ENCODE measurements at places on chromosomes 11 and 22.

GRCh38 chr11:128717516-128717915 is 23.6 kb downstream of the FLI1 start:
- DNase-seq, result no peak

GRCh38 chr22:50475652-50476002 is 792 bp upstream of the SBF1 start:
- DNase-seq, result no peak

DNA sequence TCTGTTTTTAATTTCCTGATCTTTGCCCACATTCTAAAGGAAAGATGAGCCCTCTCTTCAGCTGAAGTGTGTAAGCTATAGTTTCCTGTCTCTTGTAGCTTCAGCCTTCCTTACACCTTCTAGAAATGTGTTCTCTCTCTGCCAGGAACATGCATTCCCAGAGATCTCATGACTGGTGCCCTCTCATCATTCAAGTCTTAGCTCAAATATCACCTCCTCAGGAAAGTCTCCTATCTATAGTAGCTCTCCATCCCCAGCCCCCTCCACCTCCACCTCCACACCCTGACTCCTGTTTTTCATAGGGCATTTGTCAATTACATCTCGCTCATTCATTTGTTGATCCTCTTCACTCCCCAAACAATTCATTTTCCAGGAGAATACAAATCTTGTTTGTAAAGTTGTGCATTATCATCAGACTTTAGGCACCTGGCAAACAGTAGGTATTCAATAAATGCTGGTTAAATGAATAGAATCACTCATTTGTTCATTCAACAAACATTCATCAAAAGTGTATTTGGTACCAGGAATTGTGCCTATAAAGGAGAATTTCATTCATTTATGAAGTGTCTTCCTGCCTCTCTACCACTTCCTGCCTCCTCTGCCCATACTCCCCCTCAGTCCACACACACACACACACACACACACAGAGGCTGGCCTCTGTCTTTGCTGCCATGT is 160.3 kb downstream of the BBOX1 start:
- DNase-seq, result no peak

- no peak for DNase-seq
Measured at GRCh38 chr11:47778878-47779483, 11.8 kb upstream of the FNBP4 start.

DNA sequence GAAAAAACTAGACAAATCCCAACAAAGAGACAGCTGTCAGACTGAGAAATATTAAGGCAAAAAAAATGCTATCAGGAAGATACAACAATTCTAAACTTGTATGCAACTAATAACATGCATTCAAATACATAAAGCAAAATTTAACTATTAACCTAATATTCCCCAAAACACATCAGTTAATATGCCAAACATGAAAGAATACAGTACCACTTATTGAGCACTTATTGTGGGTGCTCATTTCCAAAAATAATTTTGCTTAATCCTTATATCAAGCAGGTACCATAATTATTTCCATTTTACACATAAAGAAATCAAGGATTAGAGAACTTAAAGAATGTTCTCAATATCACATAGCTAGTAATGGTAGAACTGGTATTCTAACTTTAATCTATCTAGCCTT is 67.7 kb upstream of the HMGXB4 start:
- no peak for DNase-seq

GRCh38 chr11:72721689-72722049 is 30.5 kb downstream of the ARAP1 start:
- DNase-seq, result peak; percentile 32

DNA sequence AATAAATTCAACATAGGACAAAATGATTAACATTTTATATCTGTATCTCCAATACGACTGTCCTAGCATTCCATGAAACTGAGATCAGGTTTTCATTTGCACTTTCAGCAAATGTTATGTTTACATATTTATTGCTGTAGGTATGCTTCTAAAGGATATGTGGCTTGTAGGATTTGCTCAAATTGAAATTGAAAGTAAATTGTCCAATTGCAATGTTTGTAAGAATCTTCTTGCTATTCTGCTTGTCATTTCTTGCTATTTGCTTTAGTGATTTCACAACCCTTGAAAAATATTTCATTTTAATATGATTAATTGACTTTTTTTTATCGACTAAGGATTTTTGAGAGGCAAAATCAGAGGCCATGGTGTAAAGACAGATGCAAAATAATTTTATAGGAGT is 904.2 kb upstream of the RAG2 start:
- no peak for DNase-seq

DNA sequence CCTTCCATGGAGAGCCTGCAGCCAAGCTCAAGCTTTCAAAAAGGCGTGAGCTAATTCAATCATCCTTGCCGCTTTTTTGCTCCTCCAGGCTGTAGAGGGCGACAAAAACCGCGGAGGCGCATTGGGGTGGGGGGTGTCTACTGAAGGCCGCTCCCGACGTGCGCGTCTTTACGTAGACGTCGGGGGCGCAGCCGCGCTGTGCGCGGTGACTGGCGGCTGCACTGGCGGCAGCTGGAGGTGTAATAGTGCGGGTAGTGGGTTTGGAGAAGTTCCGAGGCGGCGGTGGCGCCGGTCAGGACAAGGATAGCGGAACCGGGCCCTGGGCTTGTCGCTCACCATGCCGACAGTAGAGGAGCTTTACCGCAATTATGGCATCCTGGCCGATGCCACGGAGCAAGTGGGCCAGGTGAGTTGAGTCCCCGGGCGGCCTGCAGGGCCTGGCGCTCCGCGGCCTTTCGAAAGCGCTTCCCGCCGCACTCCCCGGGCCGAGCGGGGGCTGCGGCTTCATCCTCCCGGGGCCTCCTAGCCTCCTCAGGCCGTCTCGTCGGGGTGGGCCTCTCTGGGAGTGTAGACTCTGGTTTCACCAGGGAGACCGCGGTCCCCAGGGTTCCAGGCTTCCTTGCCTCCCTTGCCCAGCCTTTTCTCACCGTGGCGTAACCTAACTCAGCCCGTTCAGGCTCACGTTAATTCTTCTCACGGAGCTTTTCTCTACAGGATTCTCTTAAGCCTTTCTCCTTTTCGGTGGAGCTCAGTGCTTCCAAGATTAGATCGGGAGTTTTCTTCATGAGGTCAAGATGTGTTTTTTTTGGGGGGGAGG is at the start of gene API5:
Gene API5, plus strand, starts transcription at position 206 of the 817 bp plus-strand sequence. Its CDS starts 132 bp downstream, at position 338.
- peak; percentile 95 for DNase-seq

DNA sequence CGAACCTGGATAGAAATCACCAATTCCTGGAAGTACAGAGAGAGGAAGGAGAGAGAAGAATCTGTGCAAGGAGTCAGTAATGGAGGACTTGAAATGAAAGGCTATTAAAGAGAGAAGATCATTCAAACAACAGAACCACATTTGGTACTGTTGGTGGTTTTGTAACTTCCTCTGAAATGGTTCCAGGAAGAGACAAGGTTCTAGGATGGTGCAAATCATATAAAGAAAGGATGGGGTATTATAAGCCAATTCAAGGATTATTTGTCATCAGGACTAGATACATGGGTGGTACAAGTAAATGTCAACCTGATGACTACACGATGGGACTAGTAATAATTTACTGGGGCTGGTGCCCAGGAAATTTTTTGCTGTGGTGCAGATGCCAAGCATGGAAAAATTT is 28.9 kb upstream of the TMA7B start:
- DNase-seq, result no peak

GRCh38 chr11:1404461-1405185 is 14.9 kb downstream of the BRSK2 start:
- no peak for DNase-seq

DNA sequence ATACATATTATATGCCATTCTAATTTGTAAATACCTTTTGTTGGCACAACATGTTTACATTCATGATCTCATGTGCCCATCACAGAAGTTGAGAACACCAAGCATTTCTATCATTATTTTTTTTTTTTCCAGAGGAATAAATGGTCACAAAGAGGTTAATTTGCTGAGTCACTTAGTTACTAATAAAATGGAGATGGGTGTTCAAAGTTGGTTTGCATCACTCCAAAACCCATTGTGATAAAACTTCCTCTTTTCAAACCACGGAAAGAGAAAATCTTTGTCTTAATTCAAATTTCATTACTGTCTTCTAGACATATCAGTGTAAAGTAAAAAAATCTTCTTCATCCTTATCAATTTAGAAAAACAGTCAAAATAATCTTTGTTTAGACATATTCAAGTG is 636.8 kb upstream of the CCDC179 start:
- no peak for DNase-seq

DNA sequence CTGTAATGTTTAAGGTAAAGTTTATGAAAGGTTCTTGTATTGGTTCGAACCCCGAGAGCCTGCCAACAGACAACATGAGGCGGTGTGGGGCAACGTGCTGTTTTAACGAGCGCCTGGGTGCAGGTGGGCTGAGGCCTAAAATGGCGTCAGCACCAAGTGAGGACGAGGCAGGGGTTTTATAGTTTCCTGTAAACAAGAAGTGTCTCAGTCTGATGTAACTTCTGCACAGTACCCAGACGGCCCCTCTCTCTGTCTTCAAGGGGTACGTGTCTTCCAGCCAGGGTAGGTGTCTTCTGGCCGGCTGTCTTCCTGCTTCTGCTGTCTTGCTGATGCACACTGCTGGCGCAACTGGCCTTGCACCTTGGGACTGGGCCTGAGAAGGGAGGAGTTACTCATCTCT is 2.7 kb downstream of the PPFIBP2 start:
- no peak for DNase-seq

DNA sequence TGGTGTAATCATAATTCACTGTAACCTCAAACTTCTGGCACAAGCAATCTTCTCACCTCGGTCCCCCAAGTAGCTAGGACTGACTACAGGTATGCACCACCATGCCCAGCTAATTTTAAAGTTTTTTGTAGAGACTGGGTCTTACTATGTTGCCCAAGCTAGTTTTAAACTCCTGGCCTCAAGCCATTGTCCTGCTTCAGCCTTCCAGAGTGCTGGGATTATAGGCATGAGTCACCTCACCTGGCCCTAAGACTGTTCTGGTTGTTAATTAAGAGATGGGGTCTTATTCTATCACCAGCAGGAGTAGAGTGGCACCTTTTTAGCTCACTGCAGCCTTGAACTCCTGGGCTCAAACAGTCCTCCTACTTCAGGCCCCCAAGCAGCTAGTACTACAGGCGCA is 52.0 kb upstream of the DEPDC7 start:
- DNase-seq, result no peak

DNA sequence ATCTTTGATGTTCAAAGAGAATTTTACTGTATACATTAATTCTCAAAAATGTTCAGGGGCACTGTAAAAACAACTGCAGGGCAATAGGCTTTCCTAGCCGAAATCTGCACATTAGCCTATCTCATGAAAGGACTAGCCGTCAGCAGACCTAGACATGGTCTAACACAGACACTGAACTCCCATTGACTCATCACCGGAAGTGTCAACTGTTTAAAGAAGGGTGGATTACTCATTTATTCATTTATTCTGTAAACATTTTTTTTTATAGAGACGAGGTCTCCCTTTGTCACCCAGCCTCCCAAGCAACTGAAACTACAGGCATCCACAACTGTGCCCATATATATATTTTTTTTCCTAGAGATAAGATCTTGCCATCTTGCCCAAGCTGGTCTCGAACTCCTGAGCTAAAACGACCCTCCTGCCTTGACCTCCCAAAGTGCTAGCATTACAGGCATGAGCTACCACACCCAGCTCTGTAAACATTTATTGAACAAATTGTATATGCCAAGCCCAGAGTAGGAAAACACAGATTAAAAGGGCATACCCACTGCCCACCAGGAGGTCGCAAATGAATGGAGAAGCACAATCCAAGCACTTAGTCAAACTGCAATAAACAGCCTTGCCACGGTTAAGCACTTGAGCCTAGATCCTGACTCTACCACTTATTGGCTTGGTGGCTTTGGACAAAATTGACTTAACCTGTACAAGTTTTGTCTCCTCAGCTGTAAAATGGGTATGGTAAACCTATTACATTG is 26.6 kb downstream of the RAB30 start:
- no peak for DNase-seq

GRCh38 chr11:42239188-42239587 is 779.7 kb upstream of the LRRC4C start:
- no peak for DNase-seq

GRCh38 chr22:26322179-26322905 is 106.7 kb upstream of the ASPHD2 start:
- DNase-seq, result no peak

- DNase-seq, result no peak
Measured at GRCh38 chr22:49776891-49777290, 50.8 kb downstream of the BRD1 start.

DNA sequence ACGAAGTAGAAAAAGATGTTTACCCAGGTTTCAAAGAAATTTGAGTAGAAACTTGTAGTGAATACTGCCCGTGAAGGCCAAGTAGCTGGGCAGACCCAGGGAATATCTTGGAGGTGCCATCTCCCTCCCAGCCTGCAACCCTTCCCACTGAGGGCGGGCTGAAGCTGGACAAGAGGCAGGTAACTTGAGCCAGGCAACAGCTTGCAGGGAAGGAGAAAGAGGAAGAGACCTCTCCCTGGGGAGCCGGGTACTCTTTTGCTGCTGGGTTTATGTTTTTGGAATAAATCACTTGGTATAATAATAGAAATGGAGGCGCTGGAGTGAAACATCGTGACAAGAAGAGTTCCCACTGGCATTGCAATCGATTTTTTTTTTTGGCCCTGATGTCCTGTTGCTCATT is 49.4 kb upstream of the JAM3 start:
- DNase-seq, result no peak

- DNase-seq, result no peak
Measured at GRCh38 chr11:122893131-122893530, 10.6 kb downstream of the JHY start.

DNA sequence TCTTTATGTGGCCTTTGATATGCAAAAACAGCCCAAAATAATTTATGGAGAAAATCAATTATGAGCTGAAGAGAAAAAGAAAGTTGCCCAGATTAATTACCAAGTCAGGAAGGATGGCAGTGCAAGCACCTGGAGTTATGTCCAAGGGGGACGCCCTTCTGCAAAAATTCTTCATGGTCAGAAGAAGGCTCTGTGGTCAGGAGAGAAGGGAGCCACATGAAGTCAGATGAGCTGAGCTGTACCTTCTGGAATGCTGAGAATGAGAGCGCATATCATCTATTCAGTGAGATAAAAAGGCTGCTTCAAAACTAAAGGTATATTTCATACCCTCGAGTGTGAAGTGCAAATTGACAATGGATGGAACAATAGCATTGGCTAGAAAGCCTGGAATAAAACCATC is 607.4 kb downstream of the NTM start:
- no peak for DNase-seq

DNA sequence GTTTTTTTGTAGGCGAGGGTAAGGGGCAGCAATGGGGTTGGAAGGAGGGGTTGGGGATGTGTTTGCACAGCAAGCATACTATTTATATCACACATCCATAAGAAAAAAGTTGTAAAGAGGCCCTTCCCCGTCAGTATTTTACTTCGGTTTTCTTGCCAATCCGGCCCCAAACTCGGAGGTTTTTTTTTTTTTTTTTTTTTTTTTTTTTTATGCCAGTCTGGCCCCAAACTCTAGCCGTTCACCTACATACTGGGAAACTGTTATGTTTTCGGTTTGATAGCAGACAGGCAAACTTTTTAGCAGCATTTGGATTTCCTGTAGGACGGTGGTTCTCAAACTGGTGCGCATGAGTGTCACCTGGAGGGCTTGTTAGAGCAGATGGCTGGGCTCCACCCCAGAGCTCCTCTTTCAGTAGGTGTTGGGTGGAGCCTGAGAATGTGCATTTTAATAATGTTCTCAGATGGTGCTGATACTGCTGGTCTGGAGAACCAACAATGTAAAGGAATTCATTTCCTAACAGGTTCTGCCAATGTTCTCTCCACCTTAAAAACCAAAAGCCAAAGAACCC is 76.5 kb upstream of the ZBED5 start:
- DNase-seq, result peak; percentile 45
